ENCODE measurements at places on chromosomes 6 and 20. TPM values are rescaled to one million over a fixed set of nuclear protein-coding genes. Genes with fewer than 3 reads are reported as not detected.

Gene TMEM170B
- total RNA-seq = 1.00 TPM

Gene C20orf204
- 1.00 TPM for total RNA-seq

Gene PHIP
- 23.6 TPM for total RNA-seq

Gene PSMF1
- 60.0 TPM for total RNA-seq

Gene MROH8
- 4.8 TPM for total RNA-seq

Gene NDUFAF5
- total RNA-seq = 12.4 TPM

Gene WFDC5
- total RNA-seq = not detected

Gene WDR46
- 68.5 TPM for total RNA-seq

Gene UNC93A
- not detected for total RNA-seq

Gene PCED1A
- 36.7 TPM for total RNA-seq

Gene CLIC1
- total RNA-seq = 821 TPM

Gene KIF25
- not detected for total RNA-seq

Gene TULP1
- total RNA-seq = not detected

Gene ZBTB22
- 12.7 TPM for total RNA-seq

Gene PNPLA1
- total RNA-seq = not detected

All from melanocyte of skin (primary cell).